ENCODE measurements at places on chromosomes 5 and 9.

GRCh38 chr9:28503573-28503972 is 930.3 kb upstream of the C9orf72 start:
- no peak for DNase-seq

DNA sequence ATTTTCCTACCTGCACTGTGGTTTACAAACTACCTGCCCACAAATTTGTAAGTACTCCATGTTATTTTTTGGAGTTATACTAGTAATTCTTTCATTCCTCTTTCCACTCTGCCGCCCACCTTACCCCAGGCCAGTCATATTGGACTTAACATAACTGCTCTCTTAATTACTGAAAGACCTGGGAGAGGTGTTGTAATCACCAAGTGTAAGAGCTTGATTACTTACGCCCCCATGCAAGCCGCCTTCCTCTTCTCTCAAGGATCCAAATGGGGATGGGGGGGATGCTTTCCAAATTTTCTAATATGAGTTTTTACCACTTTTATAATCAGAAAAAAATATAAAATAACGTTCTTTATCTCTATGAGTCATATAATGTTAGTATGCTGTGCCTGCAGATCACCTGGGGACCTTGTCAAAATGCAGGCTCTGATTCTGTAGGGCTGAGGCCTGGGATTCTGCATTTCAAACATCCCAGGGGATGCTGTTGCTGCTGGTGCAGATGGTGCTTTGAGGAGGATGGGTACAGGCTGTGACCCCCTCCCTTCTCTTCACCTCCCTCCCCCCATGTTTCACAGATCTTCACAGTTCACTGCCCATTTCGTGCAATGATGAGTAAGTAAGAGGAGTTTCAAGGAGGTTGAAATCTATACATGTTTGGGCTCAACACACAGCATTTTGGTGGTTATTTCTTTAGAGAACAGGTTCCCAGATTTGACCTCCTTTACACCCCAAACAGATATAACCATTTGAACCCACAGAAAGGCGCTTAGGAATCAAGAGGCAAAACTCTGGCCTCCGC is 87.3 kb downstream of the SEC61B start:
- no peak for DNase-seq

DNA sequence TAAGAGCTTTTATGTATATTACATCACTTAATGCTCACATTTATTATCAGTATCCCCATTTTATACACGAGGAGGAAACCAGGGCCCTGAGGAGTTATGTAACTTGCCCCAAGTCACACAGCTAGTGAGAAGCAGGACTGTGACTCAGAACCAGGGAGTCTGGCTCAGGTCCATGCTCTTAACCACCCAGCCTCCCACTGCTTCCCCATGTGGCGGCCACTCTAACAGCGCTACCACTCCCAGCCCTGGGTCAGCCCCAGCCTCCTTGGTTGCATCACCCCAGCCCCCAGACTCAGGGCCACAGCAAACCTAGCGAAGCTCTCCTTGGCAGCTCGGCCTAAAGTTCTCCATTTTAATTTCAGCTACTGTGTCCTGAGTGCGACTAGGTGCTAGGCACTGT is 159.1 kb downstream of the PAX5 start:
- no peak for DNase-seq

- no peak for DNase-seq
These were observed 136.2 kb upstream of the PHYKPL start for GRCh38 chr5:178368716-178369300.

GRCh38 chr9:70683841-70684240 is 269.4 kb upstream of the KLF9 start:
- no peak for DNase-seq

DNA sequence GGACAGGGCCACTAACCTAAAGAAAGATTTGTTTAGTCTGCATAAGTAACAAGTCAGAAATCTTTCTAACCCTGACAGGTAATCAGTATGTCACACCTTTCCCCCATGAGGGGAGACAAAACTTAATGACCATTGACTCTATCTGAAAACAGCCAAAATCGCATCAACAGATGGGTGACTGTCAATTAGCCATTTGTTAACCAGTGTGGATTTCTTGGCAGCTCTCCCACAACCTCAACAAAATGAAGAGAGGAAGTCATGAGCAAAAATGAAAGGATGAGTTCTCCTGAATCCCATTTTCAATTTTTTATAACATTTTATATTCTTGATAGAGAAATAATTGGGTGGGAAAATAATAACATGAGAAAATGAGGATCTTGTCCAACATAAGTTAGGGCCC is 84.6 kb upstream of the SNX2 start:
- DNase-seq, result no peak

DNA sequence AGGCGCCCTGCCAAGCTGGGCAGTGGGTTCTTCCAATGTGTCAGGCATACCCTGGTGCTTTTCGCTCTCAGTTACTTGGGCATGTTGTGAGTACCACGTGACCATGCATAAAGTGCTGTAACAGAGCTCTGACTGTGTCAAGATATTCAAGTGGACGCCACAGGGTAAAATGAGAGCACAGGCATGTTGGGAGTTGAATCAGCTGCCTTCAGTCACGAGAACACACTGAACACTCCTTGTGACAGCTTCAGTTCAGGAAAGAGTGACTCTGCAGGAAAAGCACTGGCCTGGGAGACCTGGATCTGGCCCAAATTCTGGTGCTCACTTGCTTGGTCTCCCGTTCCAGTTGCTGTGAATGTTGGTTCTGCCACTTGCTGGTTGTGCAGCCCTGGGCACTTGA is 5.1 kb downstream of the MLANA start:
- no peak for DNase-seq

DNA sequence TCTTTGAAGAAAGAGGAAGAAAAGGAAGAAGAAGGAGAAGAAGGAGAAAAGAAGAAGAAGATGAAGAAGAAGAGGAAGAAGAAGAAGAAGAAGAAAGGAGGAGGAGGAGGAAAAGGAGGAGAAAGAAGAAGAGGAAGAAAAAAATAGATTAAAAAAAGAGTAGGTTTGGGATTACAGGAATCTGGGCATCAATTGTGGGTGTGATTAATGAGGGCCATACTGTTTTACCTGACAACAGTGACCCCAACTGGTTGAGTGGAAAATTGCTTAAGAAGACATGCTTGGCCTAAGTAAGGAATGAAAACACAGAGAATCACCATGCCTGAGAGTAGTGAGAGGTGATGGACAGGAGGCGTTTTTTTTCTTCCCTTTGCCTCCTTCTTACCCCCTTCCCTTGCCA is 114.6 kb downstream of the FAM170A start:
- DNase-seq, result no peak

GRCh38 chr5:14327624-14328023 is 184.5 kb downstream of the TRIO start:
- DNase-seq, result no peak

GRCh38 chr5:106600803-106601202 is 1069.9 kb downstream of the EFNA5 start:
- DNase-seq, result no peak

GRCh38 chr5:147410496-147411358 is 99.1 kb downstream of the DPYSL3 start:
- no peak for DNase-seq

- DNase-seq, result no peak
These were observed 178.2 kb downstream of the ZDHHC21 start for GRCh38 chr9:14515049-14515448.

- no peak for DNase-seq
These were observed 156.1 kb upstream of the ANKRD55 start for GRCh38 chr5:56389261-56389660.

DNA sequence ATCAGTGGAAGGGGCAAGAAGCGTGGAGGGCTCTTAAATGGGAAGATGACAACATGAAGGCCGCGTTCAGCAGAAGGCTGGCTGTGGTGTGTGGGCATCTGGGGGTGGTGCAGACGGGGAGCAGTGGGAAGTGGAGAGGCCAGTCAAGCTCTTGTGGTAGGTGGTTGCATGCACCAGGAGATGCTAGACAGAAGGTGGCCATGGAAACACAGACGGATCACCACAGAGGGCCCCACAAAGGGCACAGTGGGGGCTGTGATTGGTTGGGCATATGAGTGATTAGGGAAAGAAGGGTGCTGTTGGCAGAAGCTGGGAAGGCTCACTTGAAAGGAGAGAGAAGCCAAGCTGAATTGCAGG is 14.7 kb downstream of the MTMR12 start:
- no peak for DNase-seq

DNA sequence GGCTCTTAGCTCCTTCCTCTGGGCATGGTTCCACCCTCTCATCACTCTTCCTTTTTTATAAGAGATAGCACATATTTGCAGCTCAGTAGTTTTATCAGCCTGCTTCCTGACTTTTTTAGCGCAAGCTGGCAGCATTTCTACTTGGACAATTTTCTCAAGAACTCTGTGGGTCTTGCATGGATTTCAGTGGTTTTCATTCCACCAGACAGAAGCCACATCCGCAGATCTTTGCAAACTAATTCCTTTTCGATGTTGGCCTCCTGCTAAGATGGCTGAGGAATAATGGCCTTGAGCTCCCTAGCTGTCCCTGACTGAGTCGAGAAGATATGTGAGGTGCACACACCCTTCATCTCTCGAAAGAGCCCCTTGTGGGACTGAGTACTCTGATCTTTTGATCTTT is 49.5 kb downstream of the GALNT12 start:
- DNase-seq, result no peak

DNA sequence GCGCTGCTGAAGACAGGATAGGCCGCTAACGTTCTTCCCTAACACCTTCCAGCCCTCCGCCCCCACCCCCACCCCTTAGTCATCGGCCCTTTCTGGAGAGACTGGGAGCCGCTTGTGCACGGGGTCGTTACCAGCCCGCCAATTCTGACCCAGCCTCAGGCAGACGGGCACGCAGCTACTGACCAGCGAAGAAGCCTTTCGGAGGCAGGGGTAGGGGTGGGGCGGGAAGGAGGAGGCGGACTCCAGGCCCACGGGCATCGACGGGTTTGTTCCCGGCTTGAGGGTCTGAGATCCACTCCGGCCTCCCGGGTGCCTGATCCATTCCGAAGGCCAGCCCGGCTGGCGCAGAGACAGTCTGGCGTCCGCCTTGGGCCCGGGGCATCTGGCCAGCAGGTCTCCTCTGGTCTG is 729 bp upstream of the HAND1 start:
- no peak for DNase-seq

DNA sequence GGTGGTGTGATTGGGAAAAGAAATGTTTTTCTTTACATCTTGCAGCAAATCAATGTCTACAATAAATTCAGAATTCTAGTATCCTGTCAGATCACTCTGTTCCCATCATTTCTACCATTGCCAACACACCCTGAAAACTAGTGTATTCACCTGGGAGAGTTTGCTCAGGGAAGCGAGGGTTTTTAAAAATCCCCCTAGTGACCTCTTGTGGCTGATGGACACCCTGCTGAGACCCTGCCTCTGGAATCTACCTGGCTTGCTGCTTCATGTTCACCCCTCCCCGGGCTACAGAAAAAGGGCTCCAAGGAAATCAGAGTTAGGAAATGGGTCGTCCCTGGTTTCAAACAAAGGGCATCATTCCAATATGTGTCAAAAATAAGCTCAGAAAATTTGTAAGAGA is 21.4 kb upstream of the ALDOB start:
- DNase-seq, result no peak

GRCh38 chr9:3371842-3372241 is 154.0 kb downstream of the RFX3 start:
- no peak for DNase-seq

DNA sequence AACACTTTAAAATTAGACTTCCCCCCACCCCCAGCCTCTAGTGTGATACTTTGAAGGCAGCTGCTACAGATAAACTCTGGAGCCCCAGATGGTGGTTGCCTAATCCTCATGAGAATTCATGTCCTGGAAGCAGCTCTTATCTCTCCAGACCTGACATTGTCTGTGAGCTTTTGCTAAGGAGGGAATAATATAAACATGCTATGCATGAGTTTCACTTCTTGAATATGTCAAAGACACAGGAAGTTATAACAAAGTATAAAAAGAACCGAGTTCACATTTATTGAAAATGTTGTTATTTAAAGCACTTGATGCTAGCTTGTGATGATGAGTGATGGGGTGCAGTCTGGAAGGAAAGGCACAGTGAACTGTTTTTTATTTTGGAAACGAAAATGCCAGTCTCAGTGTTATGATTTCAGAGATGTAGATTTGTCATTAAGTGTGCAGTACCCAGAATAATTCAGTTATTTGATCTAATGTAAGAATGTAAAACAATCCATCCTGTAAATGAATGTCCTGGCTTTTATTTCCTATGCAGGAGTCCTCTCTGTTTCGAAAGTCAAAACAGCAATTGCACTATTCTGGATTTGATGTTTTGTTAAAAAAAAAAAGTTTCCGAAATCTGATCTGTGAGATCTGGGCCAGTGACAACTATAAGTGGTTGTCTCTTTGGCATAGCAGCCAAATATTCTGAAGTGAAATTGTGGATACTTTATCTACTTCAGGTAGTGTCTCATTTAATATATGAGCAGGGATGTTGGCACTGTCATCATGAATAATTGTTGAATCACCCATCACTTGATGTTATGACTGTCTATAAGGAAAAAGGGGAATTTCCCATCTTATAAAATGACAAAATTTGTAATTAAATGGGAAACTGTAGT is 77.0 kb downstream of the ZCCHC7 start:
- DNase-seq, result no peak

DNA sequence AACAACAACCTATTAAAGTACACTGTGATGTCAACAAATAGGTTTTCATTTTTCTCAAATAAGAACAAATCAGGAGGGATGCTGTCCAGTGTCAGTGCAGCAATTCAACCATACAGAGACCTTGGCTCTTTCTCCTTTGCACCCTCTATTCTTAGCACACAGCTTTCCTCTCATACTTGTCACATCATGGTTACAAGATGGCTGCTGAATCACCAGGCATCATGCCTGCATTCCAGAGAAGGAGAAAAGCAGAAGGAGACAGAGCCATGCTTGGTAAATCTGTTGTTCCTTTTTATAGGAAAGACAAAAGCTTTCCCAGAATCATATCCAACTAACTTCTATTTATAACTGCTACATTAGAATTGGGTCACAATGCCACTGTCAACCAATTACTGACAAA is 124.7 kb upstream of the VLDLR start:
- DNase-seq, result no peak

- no peak for DNase-seq
These were observed 94.3 kb upstream of the ARRDC3 start for GRCh38 chr5:91477408-91477807.

- no peak for DNase-seq
These were observed 50.8 kb upstream of the FOXE1 start for GRCh38 chr9:97802276-97802675.

DNA sequence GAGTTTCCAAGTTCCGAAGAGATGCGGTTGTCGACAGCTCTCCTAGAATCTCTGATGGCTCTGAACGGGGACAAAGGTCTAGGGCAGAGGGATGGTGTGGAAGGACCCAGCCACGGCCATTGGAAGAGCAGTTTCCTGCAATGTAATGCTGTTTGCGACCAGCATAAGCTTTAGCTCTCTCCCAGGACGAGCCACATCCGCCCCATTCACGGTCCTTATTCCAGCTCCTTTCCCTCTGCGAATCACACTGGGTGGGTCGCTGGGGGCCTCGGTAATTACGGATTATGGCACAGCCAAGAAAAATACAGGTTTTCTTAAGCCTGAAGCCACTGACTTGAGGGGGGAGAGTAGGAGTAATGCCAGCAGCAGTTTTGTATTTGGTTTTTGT is 22.7 kb downstream of the ANXA2R start:
- DNase-seq, result no peak
